ENCODE measurements at places on chromosomes 7 and 10.

GRCh38 chr7:72321081-72321480, 91.1 kb downstream of the CALN1 start:
- DNase-seq = no peak

GRCh38 chr7:83947260-83947659, 247.3 kb downstream of the SEMA3A start:
- DNase-seq = no peak

DNA sequence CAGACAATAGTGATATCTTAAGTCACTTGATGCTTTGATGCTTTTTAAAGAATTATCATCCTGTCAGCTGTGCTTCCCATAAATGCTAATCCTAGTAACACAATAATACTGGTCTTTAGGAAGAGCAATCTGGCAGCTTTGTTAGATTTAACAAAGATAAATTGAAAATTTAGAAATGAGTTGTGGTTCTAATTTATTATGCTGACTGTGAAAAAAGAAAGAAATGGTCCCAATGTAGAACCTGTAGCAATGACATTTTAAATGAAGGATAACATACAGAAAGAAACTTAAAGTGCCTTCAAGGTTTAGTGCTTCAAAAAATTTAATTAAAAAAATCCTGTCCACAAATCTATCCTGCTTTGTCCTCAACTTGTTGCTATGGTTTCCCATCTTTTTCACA, 81.6 kb upstream of the HGF start:
- DNase-seq = no peak

GRCh38 chr7:93819699-93820098, 70.9 kb downstream of the TFPI2 start:
- no peak for DNase-seq

- no peak for DNase-seq
Measured at GRCh38 chr7:118846977-118847376, 622.5 kb downstream of the ANKRD7 start.

Data from effector CD4-positive, alpha-beta T cell (primary cell).